Aorta (tissue), 5 donors: ENCODE measurements at places on chromosomes 6 and 20. TPM values are rescaled to one million over a fixed set of nuclear protein-coding genes. Genes with fewer than 3 reads are reported as not detected.

- H3K4me3 ChIP-seq, result no peak overlapping the region
- peak overlapping the region; percentile 48 for H3K27ac ChIP-seq
- no peaks in the 10 kb centered on the region for H3K27me3 ChIP-seq
- no peak for DNase-seq
These were observed 25.7 kb downstream of the FKBP5 start for GRCh38 chr6:35662999-35663398.

DNA sequence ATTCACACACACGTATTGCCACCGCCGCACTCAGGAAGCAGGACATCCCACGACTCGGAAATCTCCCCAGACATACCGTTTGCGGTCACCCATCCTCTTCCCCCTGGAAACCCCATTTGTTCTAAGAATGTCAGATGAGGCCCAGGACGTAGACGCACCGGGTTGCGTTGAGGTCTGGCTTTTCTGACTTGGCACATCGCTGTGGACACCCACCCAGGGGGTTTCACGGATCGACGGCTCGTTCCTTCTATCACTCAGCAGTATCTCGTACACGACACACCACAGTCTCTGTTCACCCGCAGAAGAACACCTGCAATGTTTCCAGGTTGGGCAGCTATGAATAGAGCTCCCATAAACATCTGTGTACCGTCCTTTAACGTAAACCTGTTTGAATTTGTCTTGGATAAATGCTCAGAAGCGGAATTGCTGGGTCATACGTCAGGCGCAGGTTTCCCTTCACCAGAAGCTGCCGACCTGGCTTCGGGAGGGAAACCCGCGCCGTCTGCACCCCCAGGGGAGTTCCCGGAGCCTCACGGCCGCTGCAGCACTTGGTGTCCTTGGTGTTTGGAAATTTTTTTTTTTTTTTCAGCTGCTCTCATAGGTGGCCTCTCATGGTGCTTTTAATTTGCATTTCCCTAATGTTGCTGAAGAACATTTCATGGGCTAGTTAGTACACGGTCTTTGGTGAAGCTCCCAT lies 9.3 kb upstream of the EEF1A2 start:
- H3K4me3 ChIP-seq, result no peak overlapping the region
- H3K36me3 ChIP-seq, result no peaks in the 10 kb centered on the region
- no peak overlapping the region for H3K27ac ChIP-seq
- H3K4me1 ChIP-seq, result no peaks in the 10 kb centered on the region
- H3K27me3 ChIP-seq, result no peaks in the 10 kb centered on the region

GRCh38 chr20:33507461-33507860 lies 17.6 kb downstream of the CBFA2T2 start:
- DNase-seq, result no peak
- no peaks in the 10 kb centered on the region for H3K4me1 ChIP-seq
- H3K36me3 ChIP-seq, result no peaks in the 10 kb centered on the region

GRCh38 chr6:143941852-143942627 lies 66.0 kb downstream of the PLAGL1 start:
- H3K4me1 ChIP-seq, result no peaks in the 10 kb centered on the region
- no peak overlapping the region for H3K27ac ChIP-seq
- no peak overlapping the region for H3K4me3 ChIP-seq

- no peak overlapping the region for H3K27ac ChIP-seq
- H3K36me3 ChIP-seq, result peaks cover 7% of the 10 kb centered on the region
- no peaks in the 10 kb centered on the region for H3K4me1 ChIP-seq
- DNase-seq, result no peak
- H3K4me3 ChIP-seq, result no peak overlapping the region
- H3K27me3 ChIP-seq, result no peaks in the 10 kb centered on the region
These were observed 49.3 kb downstream of the EZR start for GRCh38 chr6:158769771-158770432.

GRCh38 chr20:18404172-18404571 lies 62.7 kb downstream of the DZANK1 start:
- H3K27ac ChIP-seq, result no peak overlapping the region
- no peaks in the 10 kb centered on the region for H3K36me3 ChIP-seq
- H3K27me3 ChIP-seq, result no peaks in the 10 kb centered on the region
- DNase-seq, result no peak

GRCh38 chr6:73017476-73017875 lies 207.8 kb downstream of the KHDC1L start:
- DNase-seq, result no peak
- no peak overlapping the region for H3K27ac ChIP-seq
- H3K36me3 ChIP-seq, result no peaks in the 10 kb centered on the region
- H3K4me1 ChIP-seq, result no peaks in the 10 kb centered on the region
- no peak overlapping the region for H3K4me3 ChIP-seq

- no peak overlapping the region for H3K4me3 ChIP-seq
- H3K27me3 ChIP-seq, result no peaks in the 10 kb centered on the region
- H3K27ac ChIP-seq, result no peak overlapping the region
- DNase-seq, result no peak
- no peaks in the 10 kb centered on the region for H3K36me3 ChIP-seq
These were observed 21.7 kb downstream of the MTCL3 start for GRCh38 chr6:127497410-127497809.

GRCh38 chr20:16132036-16132798 lies 441.0 kb downstream of the KIF16B start:
- H3K27ac ChIP-seq, result no peak overlapping the region
- no peaks in the 10 kb centered on the region for H3K4me1 ChIP-seq

GRCh38 chr6:105402939-105403935 lies at the start of gene PREP:
Gene PREP, minus strand, starts transcription at chr6:105403082. Its CDS starts 191 bp downstream, at chr6:105402891.
- no peaks in the 10 kb centered on the region for H3K36me3 ChIP-seq
- peak within 1 kb of the TSS; percentile 96 for H3K4me3 ChIP-seq
- no peaks in the 10 kb centered on the region for H3K27me3 ChIP-seq

- H3K4me3 ChIP-seq, result no peak overlapping the region
- no peaks in the 10 kb centered on the region for H3K36me3 ChIP-seq
- no peak overlapping the region for H3K27ac ChIP-seq
- no peaks in the 10 kb centered on the region for H3K27me3 ChIP-seq
- no peak for DNase-seq
- H3K4me1 ChIP-seq, result no peaks in the 10 kb centered on the region
These were observed 20.2 kb downstream of the SF3B5 start for GRCh38 chr6:144075187-144075586.

- no peak for DNase-seq
- no peaks in the 10 kb centered on the region for H3K4me1 ChIP-seq
- no peaks in the 10 kb centered on the region for H3K36me3 ChIP-seq
- H3K27ac ChIP-seq, result no peak overlapping the region
- no peaks in the 10 kb centered on the region for H3K27me3 ChIP-seq
These were observed 88.6 kb upstream of the MAFB start for GRCh38 chr20:40777653-40778052.

- H3K36me3 ChIP-seq, result no peaks in the 10 kb centered on the region
- no peaks in the 10 kb centered on the region for H3K27me3 ChIP-seq
- DNase-seq, result peak; percentile 45
- no peak overlapping the region for H3K4me3 ChIP-seq
- no peak overlapping the region for H3K27ac ChIP-seq
- no peaks in the 10 kb centered on the region for H3K4me1 ChIP-seq
These were observed 44.2 kb downstream of the PMEPA1 start for GRCh38 chr20:57665589-57665971.

- H3K27me3 ChIP-seq, result no peaks in the 10 kb centered on the region
- H3K4me1 ChIP-seq, result no peaks in the 10 kb centered on the region
- no peak overlapping the region for H3K27ac ChIP-seq
- no peak overlapping the region for H3K4me3 ChIP-seq
- DNase-seq, result no peak
These were observed 10.6 kb downstream of the COL9A3 start for GRCh38 chr20:62827311-62828038.

DNA sequence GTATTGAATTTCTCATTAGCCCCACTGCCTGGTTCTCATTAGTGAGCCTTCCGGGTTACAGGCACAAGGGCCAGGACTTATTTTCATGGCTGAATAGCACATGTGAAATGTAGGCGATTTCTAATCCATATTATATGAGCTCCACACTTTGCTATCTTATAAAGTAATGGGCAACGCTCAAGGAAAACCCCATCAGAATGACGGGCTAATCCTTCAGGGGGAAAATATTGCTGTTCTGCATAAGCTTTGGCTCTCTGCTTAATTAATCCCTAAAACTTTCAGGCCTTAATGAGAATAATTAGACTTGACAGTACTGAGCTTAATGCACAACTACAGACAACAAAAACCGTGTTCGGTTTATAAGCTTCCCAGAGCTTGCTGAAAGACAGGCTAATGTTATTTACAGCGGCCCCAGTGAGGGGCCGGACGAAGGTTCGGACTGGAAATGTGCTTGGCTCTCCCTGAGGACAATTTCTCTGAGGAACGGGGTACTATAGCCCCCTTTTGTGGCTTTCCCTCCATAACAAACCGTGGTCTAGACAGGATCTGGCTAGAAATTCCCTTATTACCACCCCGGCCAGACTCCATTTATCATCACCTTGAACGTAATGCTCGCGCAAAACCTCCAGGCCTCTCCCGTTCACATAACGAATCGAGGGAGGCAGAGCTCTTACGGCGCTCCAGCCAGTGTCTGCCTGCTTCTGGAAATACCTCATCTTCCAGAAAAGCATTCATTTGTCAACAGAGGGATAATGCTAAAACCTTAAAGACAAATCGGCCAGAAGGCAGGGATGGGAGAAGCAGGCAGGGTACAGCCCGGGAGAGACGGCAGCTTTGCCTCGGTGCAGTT lies 164.5 kb downstream of the CD83 start:
- no peaks in the 10 kb centered on the region for H3K4me1 ChIP-seq
- no peak overlapping the region for H3K4me3 ChIP-seq
- H3K27ac ChIP-seq, result no peak overlapping the region
- H3K36me3 ChIP-seq, result no peaks in the 10 kb centered on the region
- DNase-seq, result no peak
- no peaks in the 10 kb centered on the region for H3K27me3 ChIP-seq

DNA sequence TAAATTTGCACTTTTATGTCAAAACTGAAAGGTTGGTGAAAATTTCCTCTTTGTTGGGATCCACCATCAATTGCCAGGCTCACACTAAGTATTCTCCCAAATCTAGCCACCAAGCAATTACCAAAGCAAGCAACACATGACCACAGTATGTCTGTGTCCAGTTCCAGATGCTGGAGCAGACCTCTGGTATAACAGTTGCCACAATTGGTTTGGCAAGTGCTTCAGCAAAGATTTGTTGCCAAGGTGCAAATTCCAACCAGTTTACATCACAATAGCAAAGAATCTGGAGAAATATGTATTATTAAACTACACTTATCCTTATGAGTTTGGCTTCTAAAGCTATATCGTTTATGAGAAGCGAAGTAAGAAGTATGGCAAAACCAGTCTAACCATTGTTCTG lies 6.4 kb downstream of the GTF2H5 start:
- H3K4me3 ChIP-seq, result no peak overlapping the region
- H3K4me1 ChIP-seq, result peaks cover 6% of the 10 kb centered on the region
- H3K27ac ChIP-seq, result no peak overlapping the region

DNA sequence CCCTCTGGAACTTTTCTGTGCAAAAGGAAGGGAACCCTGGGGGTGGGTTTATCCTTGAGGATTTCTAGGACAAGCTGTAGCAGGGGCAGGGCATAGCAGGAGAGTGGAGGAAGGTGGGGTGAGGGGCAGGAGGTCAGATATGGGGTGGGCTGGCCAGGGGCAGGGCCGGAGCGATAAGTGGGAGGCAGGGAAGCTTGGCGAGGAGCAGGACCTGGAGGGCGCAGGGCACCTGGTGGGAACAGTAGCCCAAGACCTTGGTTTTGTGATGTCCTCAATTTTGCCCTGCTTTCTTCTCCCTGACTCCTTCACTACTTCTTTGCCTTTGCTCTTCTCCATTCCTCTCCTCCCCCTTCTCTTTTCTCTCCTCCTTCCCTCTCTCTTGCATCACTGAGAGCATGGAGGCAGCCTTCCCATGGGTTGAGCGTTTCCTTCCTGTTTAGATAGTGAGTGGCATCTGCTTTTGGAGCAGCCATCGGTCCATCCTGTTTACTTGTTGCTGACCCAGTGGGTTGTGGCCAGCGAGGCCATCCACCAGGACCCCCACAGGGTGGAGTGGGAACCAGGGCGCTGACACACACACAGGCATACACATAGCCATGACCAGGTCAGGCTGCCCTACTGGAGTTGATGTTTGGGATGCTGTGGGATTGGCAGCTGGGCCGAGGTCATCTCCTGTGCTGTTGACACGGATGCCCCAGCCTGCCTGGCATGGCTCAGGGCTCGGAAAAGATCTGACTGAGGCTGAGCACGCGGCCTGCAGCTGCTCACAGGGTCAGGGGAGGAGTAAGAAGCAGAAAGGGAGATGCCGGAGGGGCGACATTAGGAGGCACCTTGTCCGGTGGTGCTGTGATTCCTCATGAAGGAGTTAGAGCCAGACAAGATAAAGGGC lies 121.0 kb upstream of the RNF24 start:
- H3K27me3 ChIP-seq, result no peaks in the 10 kb centered on the region
- H3K4me3 ChIP-seq, result no peak overlapping the region
- H3K4me1 ChIP-seq, result no peaks in the 10 kb centered on the region
- DNase-seq, result no peak

TFAP2D gene
- not detected for polyA plus RNA-seq

TUBB2B gene
- 2.8 TPM for polyA plus RNA-seq

AKAP7 gene
- 5.4 TPM for polyA plus RNA-seq

BPIFA1 gene
- not detected for polyA plus RNA-seq

PAX1 gene
- not detected for polyA plus RNA-seq

TOP1 gene
- 15.6 TPM for polyA plus RNA-seq

COL10A1 gene
- not detected for polyA plus RNA-seq

GINS1 gene
- polyA plus RNA-seq, result 1.3 TPM

SLC22A7 gene
- polyA plus RNA-seq, result not detected

GGTLC1 gene
- not detected for polyA plus RNA-seq
